ENCODE measurements at places on chromosomes 6 and 20.

DNA sequence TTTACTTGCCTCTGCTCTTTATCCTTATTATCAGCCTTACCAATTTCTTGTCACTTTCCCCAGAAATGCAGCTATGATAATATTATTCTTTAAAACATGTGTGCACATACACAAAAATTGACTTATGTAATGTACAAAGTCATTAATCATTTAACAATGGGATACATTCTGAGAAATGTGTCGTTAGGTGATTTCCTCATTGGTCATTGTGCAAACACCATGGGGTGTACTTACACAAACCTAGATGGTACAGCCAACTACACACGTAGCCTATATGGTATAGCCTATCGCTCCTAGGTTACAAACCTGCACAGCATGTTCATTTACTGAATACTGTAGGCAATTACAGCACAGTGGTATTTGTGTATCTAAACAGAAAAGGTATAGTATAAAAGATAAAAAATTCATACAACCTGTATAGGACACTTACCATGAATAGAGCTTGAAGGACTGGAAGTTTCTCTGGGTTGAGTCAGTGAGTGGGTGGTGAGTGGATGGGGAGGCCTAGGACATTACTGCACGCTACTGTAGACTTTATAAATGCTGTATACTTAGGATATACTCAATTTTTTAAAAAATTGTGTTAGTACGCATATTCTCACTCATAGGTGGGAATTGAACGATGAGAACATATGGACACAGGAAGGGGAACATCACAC, 56.9 kb downstream of the HIVEP1 start:
- no peak for DNase-seq

GRCh38 chr20:38121741-38122140, 43.3 kb downstream of the TGM2 start:
- DNase-seq: no peak

GRCh38 chr20:47568019-47568418, 66.3 kb downstream of the NCOA3 start:
- DNase-seq: no peak

- peak; percentile 49 for DNase-seq
These were observed 91.4 kb upstream of the RNF217 start for GRCh38 chr6:124870611-124871459.

DNA sequence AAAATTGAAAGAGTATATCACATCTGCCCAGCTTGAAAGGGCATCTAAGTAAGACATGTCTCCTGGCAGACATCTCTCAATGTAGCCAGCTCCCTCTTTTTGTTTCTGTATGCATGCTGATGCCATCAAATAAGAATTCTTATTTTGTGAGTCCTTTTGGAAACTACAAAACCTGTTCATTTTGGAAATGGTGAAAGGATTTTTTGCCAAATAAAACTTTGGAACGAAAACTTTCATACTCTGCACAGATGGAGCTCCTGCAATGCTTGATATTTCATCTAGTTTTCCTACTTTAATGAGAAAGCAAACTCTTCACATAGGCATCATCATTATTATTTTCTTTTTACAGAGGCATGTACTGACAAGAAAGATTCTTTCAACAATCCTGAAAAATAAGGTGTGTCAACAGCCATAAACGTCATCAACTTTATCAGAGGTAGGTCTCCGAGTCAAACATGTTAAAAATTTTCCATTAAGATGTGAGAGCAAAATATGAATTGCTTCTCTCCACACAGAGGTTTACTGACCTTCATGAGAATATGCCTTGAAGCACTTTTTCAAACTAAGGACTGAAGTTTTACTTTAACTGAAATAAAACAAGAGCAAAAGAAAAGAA, 26.2 kb upstream of the CMTR1 start:
- no peak for DNase-seq

DNA sequence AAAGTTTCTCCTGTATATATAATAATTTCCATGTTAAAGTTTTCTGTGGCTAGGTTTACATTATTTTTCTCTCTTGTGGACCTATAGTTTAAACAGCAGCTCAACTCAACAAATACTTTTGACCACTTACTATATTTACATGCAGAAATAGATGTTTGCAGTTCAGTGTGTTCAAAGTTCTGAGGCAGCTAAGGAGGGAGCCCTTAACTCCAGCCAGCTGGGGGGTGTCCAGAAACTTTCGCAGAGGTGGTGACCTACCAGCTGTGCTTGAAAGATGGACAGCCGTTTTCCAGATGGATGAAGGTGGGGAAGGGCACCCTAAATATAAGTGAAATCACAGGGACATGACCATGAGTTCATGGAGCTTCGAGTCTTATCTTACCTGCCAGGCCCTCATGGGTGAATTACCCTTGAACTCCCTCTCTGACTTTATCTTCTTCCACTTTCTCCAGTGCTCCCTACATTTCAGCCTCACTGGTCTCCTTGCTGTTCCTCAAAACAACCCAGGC, 33.4 kb downstream of the DHX35 start:
- DNase-seq: no peak

- DNase-seq: no peak
These were observed 164.2 kb upstream of the SUPT3H start for GRCh38 chr6:45541934-45542333.

GRCh38 chr6:135191508-135192255, 10.6 kb downstream of the MYB start:
- DNase-seq: no peak

DNA sequence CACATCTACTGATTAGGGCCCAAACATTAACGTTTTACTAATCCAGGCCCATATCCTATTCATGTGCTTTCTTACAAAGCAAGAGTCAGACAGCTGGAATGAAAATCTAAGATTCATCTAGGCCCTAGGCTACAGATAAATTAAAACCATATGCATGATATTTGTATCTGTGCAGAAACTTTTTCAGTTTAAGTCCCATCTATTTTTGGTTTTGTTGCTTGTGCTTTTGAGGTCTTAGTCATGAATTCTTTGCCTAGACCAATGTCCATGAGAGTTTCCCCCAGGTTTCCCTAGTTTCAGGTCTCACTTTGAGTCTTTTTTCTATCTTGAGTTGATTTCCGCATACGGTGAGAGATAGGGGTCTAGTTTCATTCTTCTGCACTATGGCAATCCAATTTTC, 20.2 kb downstream of the ADNP start:
- DNase-seq: no peak

GRCh38 chr6:15515226-15515625, 147.6 kb downstream of the DTNBP1 start:
- DNase-seq: no peak

GRCh38 chr20:61806314-61806713, 259.4 kb downstream of the TAF4 start:
- DNase-seq: no peak

DNA sequence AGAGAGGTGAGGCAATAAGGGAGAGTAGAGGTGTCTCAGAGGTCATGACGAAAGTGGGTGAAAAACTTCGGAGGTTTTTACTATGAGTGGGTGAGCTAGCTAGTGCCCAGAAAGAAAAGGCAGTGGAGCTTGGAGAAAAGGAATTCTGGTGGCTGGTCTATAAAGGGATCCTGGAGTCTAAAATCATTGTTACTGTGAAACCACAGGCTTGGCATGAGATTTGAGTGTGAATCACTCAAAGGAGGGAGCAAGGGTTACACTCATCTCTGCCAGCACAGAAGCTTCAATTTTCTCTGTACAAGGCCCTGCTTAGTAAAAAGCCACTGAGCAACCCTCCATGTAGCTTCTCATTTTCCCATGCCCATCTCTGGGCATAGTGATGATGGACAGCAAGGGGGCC, 47.5 kb downstream of the CD83 start:
- no peak for DNase-seq
